ENCODE measurements at places on chromosomes 3 and 15. TPM values are rescaled to one million over a fixed set of nuclear protein-coding genes. Genes with fewer than 3 reads are reported as not detected.

The SAMD7 gene
- total RNA-seq = not detected

The ZNF774 gene
- total RNA-seq = 2.1 TPM

The SAMMSON gene
- under 0.01 TPM for total RNA-seq

The XYLB gene
- total RNA-seq = 7.3 TPM

The RAB5A gene
- total RNA-seq = 38.6 TPM

The ITGB5 gene
- 24.0 TPM for total RNA-seq

The HEXA gene
- 49.1 TPM for total RNA-seq

The SLC12A8 gene
- 1.0 TPM for total RNA-seq

The GABRR3 gene
- not detected for total RNA-seq

The TICRR gene
- 1.6 TPM for total RNA-seq

The HIGD2B gene
- not detected for total RNA-seq

The NR2F2 gene
- 12.0 TPM for total RNA-seq

The RSRC1 gene
- total RNA-seq = 33.4 TPM

The HES1 gene
- 23.0 TPM for total RNA-seq

The TM2D3 gene
- 49.6 TPM for total RNA-seq

The CACNA2D3 gene
- 3.1 TPM for total RNA-seq

The PRRT3 gene
- total RNA-seq = 0.52 TPM

The SEMA3B gene
- 19.8 TPM for total RNA-seq

The UBAP1L gene
- total RNA-seq = 2.1 TPM

The C3orf85 gene
- not detected for total RNA-seq

The AMOTL2 gene
- 56.9 TPM for total RNA-seq

The PP2D1 gene
- not detected for total RNA-seq

The GP9 gene
- not detected for total RNA-seq

The SLC2A2 gene
- total RNA-seq = not detected

The CCR9 gene
- 0.52 TPM for total RNA-seq

The BOC gene
- total RNA-seq = 28.7 TPM

The KNG1 gene
- 0.52 TPM for total RNA-seq

The CCR1 gene
- 3.7 TPM for total RNA-seq

The GPR149 gene
- total RNA-seq = not detected

The PTX3 gene
- 11.5 TPM for total RNA-seq

The BSN gene
- total RNA-seq = under 0.01 TPM

The LTK gene
- total RNA-seq = 4.2 TPM

The LIPC gene
- total RNA-seq = under 0.01 TPM

The MEX3B gene
- total RNA-seq = 11.0 TPM

The MINAR1 gene
- 1.6 TPM for total RNA-seq

The ADCY5 gene
- total RNA-seq = 6.8 TPM

The A4GNT gene
- total RNA-seq = not detected

The CPEB1 gene
- total RNA-seq = 0.52 TPM

The HTD2 gene
- 5.7 TPM for total RNA-seq

The IL16 gene
- 4.7 TPM for total RNA-seq

The TLR9 gene
- total RNA-seq = not detected

The MYO5C gene
- 3.7 TPM for total RNA-seq

The SEC22A gene
- total RNA-seq = 54.8 TPM

The OSTN gene
- total RNA-seq = 6.8 TPM

The CLDN11 gene
- 1.6 TPM for total RNA-seq

The SEMA5B gene
- 8.4 TPM for total RNA-seq

The TNIK gene
- 31.3 TPM for total RNA-seq

The FES gene
- 19.8 TPM for total RNA-seq

The SFMBT1 gene
- total RNA-seq = 11.0 TPM

The TUBGCP4 gene
- total RNA-seq = 11.5 TPM

The CYP1A1 gene
- total RNA-seq = not detected

The THSD4 gene
- 15.7 TPM for total RNA-seq

The EFHB gene
- total RNA-seq = not detected

The BNC1 gene
- total RNA-seq = 1.6 TPM

The ARPC4 gene
- total RNA-seq = 65.2 TPM
